Glutamatergic neuron (in vitro differentiated cells): ENCODE measurements at places on chromosomes 13 and 19.

- no peak for DNase-seq
Observed at GRCh38 chr19:16736709-16737108, 17.1 kb downstream of the NWD1 start.

GRCh38 chr19:30605333-30605732 is 233.1 kb downstream of the ZNF536 start:
- DNase-seq = no peak

GRCh38 chr19:24048261-24048660 is 38.7 kb upstream of the ZNF254 start:
- no peak for DNase-seq

GRCh38 chr13:62512194-62513141 is 1096.8 kb upstream of the PCDH20 start:
- peak; percentile 62 for DNase-seq

DNA sequence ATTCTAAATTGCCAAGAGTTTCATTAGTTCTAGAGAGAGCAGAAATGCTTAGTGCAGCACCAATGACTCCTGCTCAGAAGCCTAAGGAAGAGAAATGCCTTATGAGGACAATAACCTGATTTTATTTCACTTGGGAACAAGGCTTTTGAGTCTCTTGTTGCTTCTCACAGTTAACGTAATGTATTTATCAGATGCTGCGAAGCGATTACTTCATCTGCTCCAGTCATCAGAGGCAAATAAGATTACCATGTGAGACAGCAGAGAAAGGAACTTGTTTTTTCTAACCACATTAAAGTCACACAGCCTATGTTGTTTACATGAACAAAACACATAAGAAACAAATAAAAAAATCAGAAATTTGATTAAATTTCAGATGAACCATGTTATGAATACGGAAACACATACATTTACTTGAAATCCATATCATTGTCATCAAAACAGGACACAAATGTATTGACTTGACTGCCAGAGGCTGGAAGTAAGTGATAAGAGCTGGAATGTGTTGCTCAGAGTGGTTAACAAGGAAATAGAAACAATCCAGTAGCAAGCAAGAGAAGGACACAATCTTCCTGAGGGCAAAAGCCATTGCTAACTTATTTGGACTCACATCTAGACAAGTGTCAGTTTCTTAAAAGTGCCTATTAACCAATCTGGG is 147.3 kb downstream of the LHFPL6 start:
- no peak for DNase-seq

DNA sequence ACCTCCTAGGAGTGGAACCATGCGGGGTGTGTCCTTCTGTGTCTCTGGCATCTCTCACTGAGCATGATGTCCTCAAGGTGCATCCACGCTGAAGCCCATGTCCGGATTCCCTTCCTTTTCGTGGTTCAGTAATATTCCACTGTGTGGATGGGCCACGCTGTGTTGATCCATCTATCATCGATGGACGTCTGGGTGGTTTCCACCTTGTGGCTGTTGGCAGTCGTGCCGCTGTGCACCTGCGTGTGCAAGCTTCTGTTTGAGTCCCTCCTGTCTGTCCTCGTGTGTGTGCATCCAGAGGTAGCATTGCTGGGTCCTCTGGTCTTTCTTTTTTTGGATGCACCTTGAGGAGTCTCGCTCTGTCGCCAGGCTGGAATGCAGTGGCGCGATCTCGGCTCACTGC is 11.2 kb upstream of the GNA15 start:
- DNase-seq = no peak

- DNase-seq = no peak
Observed at GRCh38 chr19:21328406-21328805, 804 bp downstream of the ZNF708 start.

DNA sequence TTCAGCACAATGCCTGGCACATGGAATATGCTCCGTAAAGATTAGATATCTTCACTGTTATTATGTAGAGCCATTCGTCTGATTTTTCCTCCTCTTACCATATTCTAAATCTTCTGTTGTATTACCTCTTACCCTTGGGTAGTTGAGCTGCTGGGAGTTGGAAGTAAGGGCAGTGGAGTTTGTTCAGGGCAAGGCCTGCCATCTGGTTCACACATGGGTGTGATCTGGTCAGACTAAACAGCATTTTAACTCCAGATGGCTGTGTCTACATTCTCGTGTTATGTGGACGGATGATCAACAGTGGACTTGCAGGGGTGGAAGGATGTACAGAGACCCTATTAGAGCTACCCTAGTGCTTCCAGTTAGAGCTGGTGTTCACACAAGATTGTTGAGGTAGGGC is 164.9 kb downstream of the ZIC5 start:
- no peak for DNase-seq

- DNase-seq = peak; percentile 43
Observed at GRCh38 chr19:18746401-18747325, 44.4 kb downstream of the COMP start.

GRCh38 chr13:78593652-78594455 is 9.5 kb downstream of the POU4F1 start:
- no peak for DNase-seq

GRCh38 chr13:29877456-29878078 is 27.1 kb upstream of the UBL3 start:
- no peak for DNase-seq

DNA sequence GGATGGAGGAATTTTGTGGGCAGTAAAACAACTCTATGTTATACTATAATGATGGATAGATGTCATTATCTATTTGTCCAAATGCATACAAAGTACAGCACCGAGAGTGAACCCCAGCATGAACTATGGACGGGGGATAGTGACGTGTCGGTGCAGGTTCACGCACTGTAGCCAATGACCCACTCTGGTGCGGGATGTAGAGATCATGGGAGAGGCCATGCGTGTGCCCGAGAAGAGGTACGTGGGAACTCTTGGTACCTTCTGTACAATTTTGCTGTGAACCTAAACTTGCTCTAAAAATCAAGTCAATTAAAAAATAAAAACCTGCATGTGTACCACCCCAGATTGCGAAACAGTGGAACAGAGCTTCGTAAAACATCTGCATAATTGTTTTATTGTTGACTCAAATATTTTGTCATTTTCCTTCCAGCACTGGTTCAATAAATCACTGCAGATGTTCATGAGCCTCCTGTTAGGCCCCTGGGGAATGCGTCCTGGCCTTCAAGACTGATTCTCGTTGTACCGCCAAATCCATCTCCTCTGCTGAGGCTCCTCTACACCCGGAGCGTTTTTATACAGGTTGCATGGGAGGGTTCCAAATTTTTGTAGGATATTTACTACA is 30.9 kb downstream of the COL4A1 start:
- DNase-seq = no peak

DNA sequence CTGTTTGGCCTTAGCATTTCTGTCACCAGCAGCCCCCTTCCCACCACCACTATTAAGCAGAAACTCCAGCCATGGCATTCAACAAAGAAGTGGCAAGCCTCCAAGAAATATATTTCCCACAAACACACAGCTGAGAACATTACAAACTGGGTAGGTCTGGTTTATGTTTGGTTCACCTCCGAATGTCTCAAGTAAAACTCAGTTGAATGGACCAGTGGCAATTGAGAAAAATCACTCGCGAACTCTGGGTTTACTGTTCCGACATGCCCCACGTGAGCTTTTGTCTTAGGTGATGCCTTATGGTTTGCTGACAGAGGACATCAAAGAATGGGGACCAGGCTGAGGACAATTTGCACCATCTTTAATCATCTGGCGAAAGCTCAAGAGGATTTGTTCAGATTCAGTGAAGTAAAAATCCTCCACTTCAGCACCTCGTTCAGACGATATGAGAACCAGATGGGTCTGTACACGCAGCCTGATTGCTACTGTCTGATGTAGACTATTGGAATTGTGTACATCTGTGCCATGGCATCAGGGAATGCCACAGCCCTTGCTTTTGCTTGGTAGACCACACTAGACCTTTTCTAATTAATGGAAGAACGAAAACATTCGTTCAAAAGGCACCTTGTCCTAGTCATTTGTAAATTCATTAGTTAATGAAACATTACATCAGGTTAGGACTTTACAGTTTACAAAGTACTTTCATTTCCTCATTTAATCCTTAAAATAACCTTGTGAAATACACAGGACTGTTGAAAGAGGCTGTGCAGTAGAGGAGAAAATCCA is 59.4 kb downstream of the SLC10A2 start:
- DNase-seq = no peak

DNA sequence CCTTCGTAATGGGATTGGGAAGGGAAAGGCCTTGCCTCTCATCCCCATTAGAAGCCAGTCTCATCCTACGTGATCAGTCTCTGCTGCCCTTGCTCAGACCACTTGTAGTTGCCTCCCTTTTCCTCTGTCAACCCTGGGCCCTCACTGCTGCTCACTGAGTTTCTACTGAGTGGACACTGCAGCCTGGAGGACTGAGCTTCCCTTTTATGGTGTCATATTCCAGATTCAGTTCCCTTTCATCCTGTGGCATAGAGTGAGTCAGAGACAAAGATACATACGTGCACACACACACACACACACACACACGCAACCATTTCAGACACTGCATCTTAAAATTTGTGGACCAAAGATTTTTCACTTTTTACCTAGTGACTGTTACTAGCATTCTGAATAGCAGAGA is 56.6 kb downstream of the COG3 start:
- no peak for DNase-seq

- DNase-seq = no peak
Observed at GRCh38 chr13:85618521-85618920, 180.7 kb downstream of the SLITRK6 start.

DNA sequence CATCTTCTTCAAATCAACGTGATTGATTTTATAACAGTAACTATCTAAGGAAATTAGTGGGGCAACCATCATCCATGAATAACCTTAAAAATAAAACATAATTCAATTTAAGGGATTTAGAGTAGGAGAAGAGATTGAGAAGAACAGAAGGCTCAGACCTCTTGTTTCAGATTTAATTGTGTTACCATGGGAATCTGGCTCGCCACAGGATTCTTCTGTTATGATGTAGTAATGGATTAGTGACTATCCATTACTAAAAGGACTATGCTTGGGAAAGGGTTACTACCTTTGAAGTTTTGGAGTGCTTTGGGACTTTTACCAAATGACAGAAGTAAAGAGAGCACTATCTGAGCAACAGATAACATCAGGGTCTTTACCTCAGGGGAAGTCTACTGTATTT is 13.2 kb downstream of the FREM2 start:
- no peak for DNase-seq

- no peak for DNase-seq
Observed at GRCh38 chr13:44031555-44031954, 151.9 kb downstream of the LACC1 start.

DNA sequence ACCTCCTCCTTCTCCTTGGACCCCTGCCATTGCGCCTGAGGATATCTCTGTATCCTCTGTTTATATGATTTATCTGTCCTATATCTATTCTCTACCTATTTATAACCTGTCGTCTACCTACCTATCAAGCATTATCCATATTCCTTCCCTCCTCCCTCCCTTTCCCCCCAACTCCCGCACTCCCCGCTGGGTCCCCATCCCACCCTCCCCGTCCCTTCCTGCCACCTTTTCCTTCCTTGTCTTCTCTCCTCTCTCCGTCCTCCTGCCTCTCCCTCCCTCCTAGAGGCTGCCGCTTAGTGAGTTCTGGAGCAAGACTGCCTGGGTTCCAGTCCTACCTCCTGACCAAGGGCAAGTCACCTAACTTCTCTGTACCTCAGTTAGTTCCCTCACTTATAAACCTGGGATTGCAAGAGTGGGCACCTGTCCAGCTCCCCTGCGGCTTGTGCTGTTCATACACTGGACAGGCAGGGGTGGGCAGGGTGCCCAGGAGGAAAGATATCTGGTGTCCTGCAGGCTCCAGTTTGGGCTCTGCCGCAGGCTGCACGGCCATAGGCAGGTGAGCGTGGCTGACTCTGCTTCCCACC is 16.1 kb downstream of the TTYH1 start:
- no peak for DNase-seq

DNA sequence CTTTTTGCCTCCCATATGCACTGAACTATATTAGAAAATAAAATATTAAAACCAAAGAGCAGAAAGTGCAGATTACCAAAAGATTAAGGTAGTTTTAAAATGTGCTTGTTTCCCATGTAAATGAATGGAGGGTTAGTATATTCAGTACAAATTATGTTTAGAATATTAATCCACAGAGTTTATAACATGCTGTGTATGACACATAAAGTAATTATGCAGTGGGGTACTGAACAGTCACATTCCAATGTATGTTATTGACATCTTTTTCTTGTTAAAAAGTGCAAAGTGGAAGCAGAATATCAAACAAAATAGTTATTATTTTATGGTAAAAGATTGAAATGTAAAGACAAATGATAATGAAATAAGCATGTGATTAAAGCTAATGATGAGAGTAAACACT is 79.3 kb downstream of the GPC6 start:
- no peak for DNase-seq

GRCh38 chr19:55809381-55810058 is 22.3 kb downstream of the NLRP11 start:
- peak; percentile 21 for DNase-seq

GRCh38 chr19:4602915-4603314 is 36.4 kb upstream of the TNFAIP8L1 start:
- DNase-seq = no peak

GRCh38 chr13:71672512-71672911 is 194.5 kb downstream of the DACH1 start:
- no peak for DNase-seq

GRCh38 chr13:73715114-73715910 is 418.9 kb downstream of the KLF12 start:
- no peak for DNase-seq

- no peak for DNase-seq
Observed at GRCh38 chr13:85266331-85266730, 532.9 kb downstream of the SLITRK6 start.

DNA sequence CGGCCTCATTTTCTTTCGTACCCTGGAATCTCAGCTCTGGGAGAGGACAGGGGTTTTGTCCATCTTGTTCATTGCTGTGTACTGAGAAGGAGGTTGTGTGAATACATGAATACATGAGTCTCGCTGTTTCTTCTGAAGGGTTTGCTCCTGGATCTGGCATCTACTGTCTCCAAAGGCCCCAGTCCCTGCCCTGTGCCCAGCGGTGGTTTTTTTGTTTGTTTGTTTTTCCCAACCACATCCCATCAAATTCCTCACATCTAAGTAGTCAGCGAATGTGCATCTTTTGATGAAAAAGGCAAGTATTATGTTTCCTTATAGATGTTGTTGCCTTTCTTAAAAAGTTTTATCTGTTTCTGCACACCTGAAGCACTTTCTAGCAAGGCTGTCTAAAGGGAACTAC is 12.5 kb downstream of the DCAF15 start:
- no peak for DNase-seq

DNA sequence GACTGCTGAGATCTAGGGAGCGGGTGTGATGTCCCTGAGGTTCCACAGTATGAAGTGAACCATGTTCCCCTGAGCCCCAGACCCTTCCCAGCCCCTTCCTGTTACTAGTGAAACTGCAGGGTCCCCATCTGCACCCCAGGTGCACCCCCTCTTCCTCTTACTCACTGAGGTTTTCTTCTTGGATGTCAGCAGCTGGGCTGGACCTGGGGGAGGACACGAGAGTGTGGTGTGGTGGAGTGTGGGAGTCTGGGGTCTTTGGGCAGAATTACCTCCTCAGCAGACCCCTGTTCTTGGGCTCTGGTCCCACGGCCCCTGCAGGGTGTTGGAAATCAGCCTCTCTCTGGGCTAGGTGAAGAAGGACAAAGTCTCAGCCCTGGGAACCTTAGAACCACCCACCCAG is 3.3 kb upstream of the LILRA6 start:
- DNase-seq = no peak
